ENCODE measurements at places on chromosomes 7 and 10.

DNA sequence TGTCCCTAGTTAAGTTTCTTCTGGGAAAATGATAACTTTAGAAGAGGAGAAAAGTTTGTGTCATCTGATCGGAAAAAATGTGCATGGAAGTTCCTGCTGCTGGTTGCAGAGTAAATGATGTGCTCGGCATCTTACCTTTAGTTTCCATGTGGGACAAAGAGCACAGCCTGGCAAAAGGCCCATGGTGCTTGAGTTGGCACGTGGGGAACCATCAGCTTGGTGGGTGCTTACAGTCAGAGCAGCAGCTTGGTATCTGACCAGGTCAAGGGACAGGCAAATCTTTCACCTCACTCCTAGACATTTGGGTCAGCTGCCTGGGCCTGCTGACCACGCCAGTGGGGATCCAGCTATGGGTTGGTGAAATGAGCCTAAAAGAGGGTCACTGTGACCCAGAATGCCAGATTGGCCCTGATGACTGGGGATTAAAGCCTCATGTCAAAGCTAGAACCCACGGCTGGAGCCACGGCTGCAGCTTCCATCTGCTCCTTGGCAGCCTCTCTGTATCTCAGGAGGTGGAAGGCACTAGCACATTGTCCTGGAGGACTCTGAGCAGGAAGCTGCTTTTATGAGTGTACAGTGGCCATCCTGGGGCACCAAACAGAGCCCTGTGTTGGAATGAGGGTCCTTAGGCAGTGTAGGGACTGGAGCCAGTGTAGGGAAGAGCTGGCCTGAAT is 24.7 kb downstream of the VWC2 start:
- no peak for DNase-seq

GRCh38 chr7:32501522-32501921 is 6.2 kb downstream of the AVL9 start:
- DNase-seq: no peak

- DNase-seq: peak; percentile 72
Measured at GRCh38 chr7:50838675-50839377, 56.1 kb upstream of the GRB10 start.

- DNase-seq: no peak
Measured at GRCh38 chr10:103445767-103446567, 6.2 kb downstream of the CALHM2 start.

DNA sequence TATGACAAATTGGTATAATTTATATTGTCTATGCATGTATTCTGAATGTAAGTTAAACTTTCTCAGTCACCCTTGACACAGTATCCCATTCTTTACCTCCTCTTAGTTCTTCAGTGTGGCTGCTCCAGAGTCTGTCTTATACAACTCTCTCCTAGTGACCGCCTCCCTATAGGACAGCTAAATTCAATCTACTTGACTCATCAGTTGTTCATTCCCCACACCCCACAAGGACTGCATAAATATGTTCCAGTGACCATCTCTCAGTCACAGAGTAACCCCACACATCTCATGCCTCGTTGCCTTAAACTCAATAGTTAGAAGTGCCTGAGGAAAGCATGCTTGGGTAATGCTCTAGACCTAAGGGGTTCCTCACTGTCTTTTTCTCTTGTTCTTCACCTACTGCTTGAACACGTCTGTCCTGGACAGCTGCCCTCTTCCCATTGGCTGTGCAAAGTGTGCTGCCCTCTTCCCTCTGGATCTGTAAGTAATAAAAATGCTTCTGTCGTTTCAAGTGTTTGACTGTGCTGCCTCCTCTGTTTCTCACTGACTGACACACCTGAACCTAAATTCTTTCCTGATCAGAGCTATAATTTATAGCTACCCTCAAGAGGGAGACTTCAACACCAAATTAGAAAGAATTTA is 494.6 kb upstream of the GRM3 start:
- DNase-seq: no peak

- DNase-seq: no peak
Measured at GRCh38 chr7:6533893-6534495, 17.3 kb downstream of the GRID2IP start.

GRCh38 chr10:63766745-63767137 is 245.5 kb downstream of the REEP3 start:
- DNase-seq: no peak

Measured in urothelium cell line (cell line).